Pericardium fibroblast (primary cell): ENCODE measurements at places on chromosomes 3 and 15. TPM values are rescaled to one million over a fixed set of nuclear protein-coding genes. Genes with fewer than 3 reads are reported as not detected.

Gene SLC28A2
- not detected in 2 replicates for total RNA-seq

Gene ROBO1
- 20.8 and 25.7 TPM in 2 replicates for total RNA-seq

Gene RAB27A
- total RNA-seq: 8.5 and 12.7 TPM in 2 replicates

Gene CASR
- total RNA-seq: not detected in 2 replicates

Gene HSPBAP1
- total RNA-seq: 2.2 and 4.7 TPM in 2 replicates

Gene IL17RB
- not detected in 2 replicates for total RNA-seq

Gene CSK
- 18.0 and 22.0 TPM in 2 replicates for total RNA-seq

Gene WDR49
- total RNA-seq: not detected in 2 replicates

Gene CYP1A2
- not detected in 2 replicates for total RNA-seq

Gene KLHL40
- 0.17 TPM in 1 of 2 replicates, not detected in the other for total RNA-seq

Gene LYZL4
- total RNA-seq: not detected in 2 replicates

Gene CDHR4
- total RNA-seq: 0.12 TPM in 1 of 2 replicates, not detected in the other

Gene HTR3E
- not detected in 2 replicates for total RNA-seq

Gene GOLGA8S
- total RNA-seq: 0.23 TPM in 1 of 2 replicates, not detected in the other

Gene TTLL13
- total RNA-seq: 0.23 TPM in 1 of 2 replicates, not detected in the other
